ENCODE measurements at places on chromosomes 4 and X. TPM values are rescaled to one million over a fixed set of nuclear protein-coding genes. Genes with fewer than 3 reads are reported as not detected.

DUSP21 gene
- total RNA-seq = not detected

NIPAL1 gene
- 2.0 TPM for total RNA-seq

- DNase-seq = no peak
- H3K4me3 ChIP-seq = no peak overlapping the region
- peaks cover 29% of the 10 kb centered on the region for H3K4me1 ChIP-seq
- H3K27me3 ChIP-seq = no peaks in the 10 kb centered on the region
Observed at GRCh38 chr4:1219566-1219950, 29.4 kb downstream of the CTBP1 start.

GRCh38 chr4:74338792-74339333 lies 26.1 kb upstream of the EREG start:
- H3K27ac ChIP-seq = no peak overlapping the region
- H3K36me3 ChIP-seq = no peaks in the 10 kb centered on the region
- H3K4me3 ChIP-seq = no peak overlapping the region
- no peak for DNase-seq
- no peaks in the 10 kb centered on the region for H3K27me3 ChIP-seq
- H3K4me1 ChIP-seq = no peaks in the 10 kb centered on the region

PAGE1 gene
- total RNA-seq = not detected

GRCh38 chrX:125998432-125998831 lies 167.7 kb downstream of the DCAF12L2 start:
- no peaks in the 10 kb centered on the region for H3K27me3 ChIP-seq
- no peaks in the 10 kb centered on the region for H3K4me1 ChIP-seq
- no peaks in the 10 kb centered on the region for H3K36me3 ChIP-seq
- no peak overlapping the region for H3K27ac ChIP-seq

KLHL5 gene
- total RNA-seq = 34.0 TPM

- peak overlapping the region; percentile 53 for H3K4me3 ChIP-seq
- no peak for DNase-seq
- peaks cover 10% of the 10 kb centered on the region for H3K4me1 ChIP-seq
- no peaks in the 10 kb centered on the region for H3K27me3 ChIP-seq
Observed at GRCh38 chrX:130172127-130172845, 524 bp downstream of the RAB33A start.

DNA sequence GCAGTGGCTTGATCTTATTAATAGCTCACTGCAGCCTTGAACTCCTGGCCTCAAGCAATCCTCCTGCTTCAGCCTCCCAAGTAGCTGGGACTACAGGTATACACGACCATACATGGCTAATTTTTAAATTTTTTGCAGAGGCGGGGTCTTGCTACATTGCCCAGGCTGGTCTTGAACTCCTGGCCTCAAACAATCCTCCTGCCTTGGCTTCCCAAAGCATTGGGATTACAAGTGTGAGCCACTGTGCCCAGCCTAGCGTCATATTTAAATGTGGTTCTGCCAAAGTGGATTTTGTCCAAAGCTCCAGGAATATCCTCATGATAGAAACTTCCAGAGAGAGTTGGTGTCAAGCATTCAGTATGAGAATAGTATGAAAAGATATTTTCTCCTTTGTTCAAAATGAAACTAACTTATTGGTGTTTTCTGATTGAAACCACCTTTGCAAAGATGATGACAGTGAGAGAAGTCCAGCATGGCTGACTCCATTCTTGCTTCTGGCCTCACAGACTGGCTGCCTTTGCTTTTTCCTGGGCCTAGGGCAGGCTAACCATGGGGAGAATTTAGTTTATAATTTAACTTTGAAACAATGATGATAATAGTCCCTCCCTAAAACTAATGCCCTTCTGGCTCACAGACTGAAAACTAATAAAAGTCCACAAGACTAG lies 129.0 kb downstream of the C4orf51 start:
- H3K27me3 ChIP-seq = no peaks in the 10 kb centered on the region
- H3K4me3 ChIP-seq = no peak overlapping the region
- H3K27ac ChIP-seq = no peak overlapping the region
- peaks cover 9% of the 10 kb centered on the region for H3K4me1 ChIP-seq
- H3K36me3 ChIP-seq = no peaks in the 10 kb centered on the region
- DNase-seq = no peak

SSX3 gene
- total RNA-seq = not detected

DNA sequence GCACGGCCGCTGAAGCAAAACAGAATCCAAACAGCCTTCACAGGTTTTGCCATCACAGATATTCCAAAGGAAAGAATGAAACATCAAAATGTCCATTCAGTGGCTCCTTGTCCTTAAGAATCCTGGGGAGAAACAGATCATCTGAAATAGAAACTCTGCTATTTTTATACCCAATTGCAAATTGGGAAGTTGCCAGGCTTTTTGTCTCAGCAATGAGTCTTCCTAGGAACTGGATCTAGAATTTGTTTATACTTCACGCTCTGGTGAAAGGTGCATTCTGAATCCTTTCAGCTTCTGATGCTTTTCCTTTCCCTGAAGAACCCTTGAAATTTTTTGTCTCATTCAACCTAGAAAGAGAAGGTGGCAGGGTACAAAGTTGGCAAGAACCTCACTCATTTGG lies 218.9 kb downstream of the FBXW7 start:
- H3K27me3 ChIP-seq = no peaks in the 10 kb centered on the region
- no peak for DNase-seq
- H3K4me1 ChIP-seq = no peaks in the 10 kb centered on the region
- peaks cover 11% of the 10 kb centered on the region for H3K36me3 ChIP-seq
- no peak overlapping the region for H3K4me3 ChIP-seq

DNA sequence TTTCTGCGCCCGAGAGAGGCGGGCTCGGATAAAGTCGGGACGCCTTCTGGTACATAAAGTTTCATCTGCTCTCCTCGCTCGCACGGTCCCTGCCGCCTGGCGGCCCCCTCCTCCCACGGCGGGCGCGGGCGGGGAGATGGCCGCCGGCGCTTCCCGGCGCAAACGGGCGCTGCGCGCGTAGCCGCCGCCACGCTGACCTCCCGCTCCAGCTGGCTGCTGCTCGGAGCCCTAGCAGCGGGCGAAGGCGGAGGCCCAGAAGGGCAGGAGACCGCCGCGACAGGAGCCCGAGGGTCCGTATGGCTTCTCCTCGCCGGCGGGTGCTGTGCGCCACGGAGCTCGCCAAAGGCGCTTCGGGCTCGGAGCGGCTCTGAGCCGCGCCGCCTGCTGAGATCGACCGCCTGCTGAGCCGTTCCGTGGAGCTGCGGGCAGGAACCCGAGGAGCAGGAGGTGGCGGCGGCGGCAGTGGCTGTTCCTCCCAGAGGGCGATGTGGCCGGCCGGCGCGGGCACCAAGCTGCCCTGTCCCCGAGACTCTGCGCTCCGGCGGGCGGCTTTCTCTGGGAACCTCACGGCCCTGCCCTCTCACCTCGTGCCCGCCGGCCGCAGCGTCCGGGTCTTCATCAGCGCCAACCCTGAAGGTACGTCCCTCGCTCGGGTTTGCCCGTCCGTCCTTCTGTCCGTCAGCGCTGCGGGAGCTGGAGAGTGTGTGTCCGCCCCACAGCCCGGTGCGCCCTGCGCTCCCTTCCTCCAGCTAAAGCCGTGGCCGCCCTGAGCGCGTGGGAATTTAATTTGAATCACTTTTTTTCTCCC lies at the start of gene NWD2:
Gene NWD2 (plus strand): TSS at position 161 of the 808 bp plus-strand sequence. CDS start 325 bp downstream, at position 486.
- H3K27me3 ChIP-seq = peaks cover 37% of the 10 kb centered on the region
- H3K4me3 ChIP-seq = no peak within 1 kb of the TSS
- no peaks in the 10 kb centered on the region for H3K4me1 ChIP-seq
- no peak within 1 kb of the TSS for H3K27ac ChIP-seq

ANKRD50 gene
- 25.9 TPM for total RNA-seq

MAGEA10 gene
- not detected for total RNA-seq

SPARCL1 gene
- 369 TPM for total RNA-seq

GRCh38 chr4:74665346-74665745 lies 129.0 kb downstream of the BTC start:
- H3K27ac ChIP-seq = no peak overlapping the region
- H3K4me3 ChIP-seq = no peak overlapping the region
- DNase-seq = no peak
- no peaks in the 10 kb centered on the region for H3K36me3 ChIP-seq

PFKFB1 gene
- not detected for total RNA-seq

DNA sequence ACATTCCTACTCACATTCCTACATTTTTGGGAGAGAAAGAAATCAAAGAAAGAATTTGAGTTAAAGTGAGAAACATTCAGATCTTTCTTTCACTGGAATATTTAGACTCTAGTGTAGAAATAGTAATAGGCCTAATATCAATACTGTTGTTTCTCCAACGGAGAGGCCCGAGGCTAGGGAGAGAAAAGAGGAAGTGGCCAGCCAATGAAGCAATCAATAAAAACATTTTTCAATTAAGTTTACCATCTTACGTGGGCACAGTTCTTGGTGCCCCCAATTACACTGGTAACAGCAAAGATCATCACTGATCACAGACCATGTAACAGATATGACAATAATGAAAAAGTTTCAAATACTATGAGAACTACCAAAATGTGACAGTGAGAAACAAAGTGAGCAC lies 281.4 kb downstream of the GPM6A start:
- no peaks in the 10 kb centered on the region for H3K36me3 ChIP-seq
- H3K4me3 ChIP-seq = no peak overlapping the region
- no peak for DNase-seq
- H3K27ac ChIP-seq = no peak overlapping the region
- no peaks in the 10 kb centered on the region for H3K4me1 ChIP-seq

KIT gene
- 33.3 TPM for total RNA-seq

PLAC8 gene
- 81.7 TPM for total RNA-seq

CCDC149 gene
- total RNA-seq = 28.7 TPM

All from upper lobe of right lung (tissue), 1 donor.